ENCODE measurements at places on chromosomes 2 and 18.

DNA sequence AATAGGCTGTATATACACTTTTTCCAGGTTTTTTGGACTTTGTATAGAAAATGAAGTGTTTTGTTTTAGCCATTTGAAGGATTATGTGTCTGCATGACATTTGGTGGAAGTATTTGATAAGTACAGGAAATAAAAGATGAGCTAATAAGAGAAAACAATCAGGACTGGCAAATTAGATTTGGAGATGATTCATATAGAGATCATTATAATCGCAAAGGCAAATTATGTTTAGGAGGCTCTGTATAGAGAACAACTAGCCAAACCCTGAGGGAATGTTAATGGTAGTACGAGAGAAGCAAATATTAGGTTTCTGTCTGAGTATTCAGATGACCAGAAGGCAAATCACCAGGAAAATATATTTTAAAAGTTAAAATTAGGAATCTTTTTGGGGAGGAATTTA, 41.7 kb downstream of the PLCL1 start:
- DNase-seq = no peak

- DNase-seq = no peak
Measured at GRCh38 chr2:214203214-214203613, 207.6 kb upstream of the VWC2L start.

DNA sequence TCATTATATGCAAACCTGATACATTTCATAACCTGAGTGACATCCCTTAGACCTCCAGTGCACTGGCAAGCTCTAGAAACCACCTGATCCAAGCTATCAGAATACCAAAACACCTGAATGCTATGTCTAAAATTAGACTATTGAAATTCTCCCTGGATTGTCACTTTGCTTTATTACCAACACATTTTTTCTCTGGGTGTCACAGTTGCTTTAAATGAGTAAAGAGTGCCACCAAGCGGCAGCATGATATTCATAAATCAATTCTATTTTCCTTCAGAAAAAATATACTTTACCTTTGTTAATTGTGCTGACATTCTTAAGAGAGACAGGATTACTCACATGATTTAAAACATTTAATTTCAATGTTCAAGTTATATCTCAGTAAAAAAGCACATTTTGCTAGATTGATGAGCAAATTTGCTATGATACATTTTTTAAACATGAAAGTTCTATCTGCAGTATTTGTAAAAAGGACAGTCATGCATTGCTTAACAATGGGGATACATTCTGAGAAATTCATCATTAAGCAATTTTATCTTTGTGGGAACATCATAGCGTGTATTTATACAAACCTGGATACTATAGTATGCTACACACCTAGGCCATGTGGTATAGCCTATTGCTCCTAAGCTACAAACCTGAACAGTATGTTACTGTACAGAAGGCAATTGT, 338.4 kb upstream of the SLC39A10 start:
- no peak for DNase-seq

DNA sequence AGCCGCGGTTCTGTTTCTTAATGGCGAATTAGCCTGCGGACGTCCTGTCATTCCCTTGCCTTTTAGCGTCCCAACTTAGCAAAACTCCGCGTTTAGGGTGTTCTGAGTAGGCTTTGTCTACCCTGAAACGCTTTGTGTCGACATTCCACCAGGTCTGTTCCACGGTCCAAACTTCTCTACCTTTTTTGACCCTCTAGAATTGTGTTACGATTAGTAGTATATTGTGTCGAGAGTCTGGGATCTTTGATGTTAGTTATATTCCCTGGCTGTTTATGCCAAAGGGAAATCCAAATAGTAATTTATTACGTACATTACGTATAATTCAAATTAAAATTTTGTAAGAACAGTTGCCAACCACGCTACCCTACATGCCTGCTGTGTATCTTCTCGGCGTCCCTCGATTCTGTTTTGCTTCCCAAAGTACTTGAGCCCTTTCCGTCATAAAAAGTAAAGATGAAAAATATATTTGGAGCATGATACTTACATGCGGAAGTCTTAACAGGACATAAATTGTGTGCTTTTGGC, 495 bp upstream of the TTC32 start:
- DNase-seq = no peak

DNA sequence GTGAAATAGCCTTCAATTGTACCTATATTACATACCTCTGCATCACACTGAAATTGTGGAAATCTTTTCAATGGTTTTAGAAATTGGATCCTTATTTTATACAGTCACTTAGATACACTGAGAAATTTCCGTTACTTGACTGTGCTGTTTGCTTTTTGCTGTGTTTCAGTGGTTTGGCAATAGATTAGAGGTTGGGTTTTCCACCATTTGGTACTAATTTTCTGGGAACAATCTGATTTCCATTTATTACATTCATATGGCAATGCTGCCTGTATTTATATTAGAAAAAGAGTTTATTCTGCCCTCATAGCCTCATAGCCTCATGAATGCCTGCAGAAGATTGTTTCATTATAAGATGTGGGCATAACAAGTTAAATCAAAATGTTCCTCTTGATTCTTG, 285.0 kb downstream of the GULP1 start:
- DNase-seq = no peak

- no peak for DNase-seq
Measured at GRCh38 chr18:68181956-68182355, 533.0 kb downstream of the TMX3 start.

- DNase-seq = no peak
Measured at GRCh38 chr2:225678792-225679191, 279.3 kb downstream of the NYAP2 start.

GRCh38 chr2:218149848-218150440, 16.8 kb downstream of the CXCR1 start:
- no peak for DNase-seq

- DNase-seq = peak; percentile 16
Measured at GRCh38 chr2:178268435-178268834, 74.1 kb downstream of the OSBPL6 start.

GRCh38 chr2:68291314-68291713, 28.4 kb downstream of the CNRIP1 start:
- no peak for DNase-seq

- no peak for DNase-seq
Measured at GRCh38 chr2:241258505-241259280, 56.8 kb downstream of the HDLBP start.

GRCh38 chr2:24220554-24221291, 45.9 kb downstream of the FAM228A start:
- DNase-seq = no peak

- DNase-seq = no peak
Measured at GRCh38 chr2:233346376-233346775, 7.9 kb upstream of the DGKD start.

GRCh38 chr2:181563101-181563692, 93.7 kb downstream of the CERKL start:
- DNase-seq = no peak

GRCh38 chr2:237682856-237683670, 55.7 kb downstream of the LRRFIP1 start:
- DNase-seq = no peak

- DNase-seq = no peak
Measured at GRCh38 chr2:215003001-215003400, 135.4 kb downstream of the ABCA12 start.

DNA sequence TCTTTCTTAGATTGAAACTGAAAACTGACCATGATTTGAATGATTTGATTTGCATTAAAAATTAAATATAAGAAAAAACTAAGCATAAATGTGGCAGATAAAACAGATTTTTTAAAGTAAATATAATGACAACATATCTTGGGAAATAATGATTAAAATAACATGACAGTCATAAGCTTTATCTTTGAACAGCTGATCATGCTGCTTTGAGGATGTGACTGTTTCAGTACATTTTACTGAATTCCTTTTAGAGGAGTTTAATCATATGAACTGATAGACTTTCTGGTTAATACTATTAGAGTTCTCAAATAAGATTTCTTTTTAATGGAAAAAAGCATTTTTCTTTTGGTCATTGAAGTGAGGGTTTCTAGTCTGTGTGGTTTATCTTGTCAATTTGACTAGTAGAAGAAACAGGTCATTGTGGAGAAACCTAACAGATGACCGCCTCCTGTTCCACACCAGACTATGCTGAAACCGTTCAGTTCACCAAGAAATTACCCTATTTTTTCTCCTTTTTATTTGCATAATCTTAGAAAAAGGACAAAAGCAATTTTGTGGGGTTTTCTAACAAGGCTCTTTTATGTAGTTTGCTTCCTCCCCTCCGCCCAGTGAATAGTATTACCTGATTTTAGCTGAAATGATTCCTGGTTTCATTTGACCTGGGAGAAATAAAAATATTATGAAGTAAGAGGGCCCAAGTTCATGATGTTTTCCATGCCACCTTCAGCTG, 262.1 kb downstream of the PTGR3 start:
- DNase-seq = no peak

GRCh38 chr2:148483665-148484064, 160.9 kb upstream of the EPC2 start:
- DNase-seq = no peak

DNA sequence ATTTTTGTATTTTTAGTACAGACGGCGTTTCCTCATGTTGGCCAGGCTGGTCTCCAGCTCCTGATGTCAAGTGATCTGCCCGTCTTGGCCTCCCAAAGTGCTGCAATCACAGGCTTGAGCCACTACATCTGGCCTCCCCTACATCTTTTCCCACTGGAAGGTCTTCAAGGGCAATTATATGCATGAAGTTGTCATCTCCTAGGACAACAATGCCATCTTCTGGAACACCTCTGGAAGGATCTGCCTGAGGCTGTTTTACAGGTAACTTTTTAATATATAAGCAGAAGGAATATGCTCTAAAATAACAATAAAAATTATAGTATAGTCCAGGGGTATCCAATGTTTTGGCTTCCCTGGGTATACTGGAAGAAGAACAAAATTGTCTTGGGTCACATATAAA, 321.4 kb downstream of the AFF3 start:
- no peak for DNase-seq

DNA sequence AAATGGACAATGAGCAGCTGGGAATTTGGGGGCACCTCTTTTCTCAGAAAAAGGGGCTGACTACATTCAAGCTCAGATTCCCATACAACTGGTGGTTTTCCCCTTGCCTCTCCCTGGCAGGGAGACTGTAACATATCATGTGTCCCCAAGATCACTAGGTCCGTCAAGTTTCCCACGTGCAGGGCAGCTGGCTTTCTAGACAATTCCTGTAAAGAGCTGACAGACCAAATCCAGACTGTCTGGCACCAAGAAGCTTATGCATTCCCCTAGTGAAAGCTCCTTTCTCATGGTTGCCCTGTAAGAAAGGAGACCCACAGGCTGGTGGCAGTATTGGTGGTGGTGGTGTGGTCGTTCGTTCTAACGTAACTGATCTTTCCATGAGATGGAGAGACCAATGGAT, 48.8 kb downstream of the THUMPD2 start:
- DNase-seq = no peak
